ENCODE measurements at places on chromosomes 13 and 19.

- DNase-seq = no peak
These were observed 16.6 kb upstream of the USP12 start for GRCh38 chr13:27188239-27188638.

- no peak for DNase-seq
These were observed 324.4 kb downstream of the LMO7 start for GRCh38 chr13:75960538-75960994.

- no peak for DNase-seq
These were observed 20.0 kb downstream of the YIPF2 start for GRCh38 chr19:10908380-10908960.

DNA sequence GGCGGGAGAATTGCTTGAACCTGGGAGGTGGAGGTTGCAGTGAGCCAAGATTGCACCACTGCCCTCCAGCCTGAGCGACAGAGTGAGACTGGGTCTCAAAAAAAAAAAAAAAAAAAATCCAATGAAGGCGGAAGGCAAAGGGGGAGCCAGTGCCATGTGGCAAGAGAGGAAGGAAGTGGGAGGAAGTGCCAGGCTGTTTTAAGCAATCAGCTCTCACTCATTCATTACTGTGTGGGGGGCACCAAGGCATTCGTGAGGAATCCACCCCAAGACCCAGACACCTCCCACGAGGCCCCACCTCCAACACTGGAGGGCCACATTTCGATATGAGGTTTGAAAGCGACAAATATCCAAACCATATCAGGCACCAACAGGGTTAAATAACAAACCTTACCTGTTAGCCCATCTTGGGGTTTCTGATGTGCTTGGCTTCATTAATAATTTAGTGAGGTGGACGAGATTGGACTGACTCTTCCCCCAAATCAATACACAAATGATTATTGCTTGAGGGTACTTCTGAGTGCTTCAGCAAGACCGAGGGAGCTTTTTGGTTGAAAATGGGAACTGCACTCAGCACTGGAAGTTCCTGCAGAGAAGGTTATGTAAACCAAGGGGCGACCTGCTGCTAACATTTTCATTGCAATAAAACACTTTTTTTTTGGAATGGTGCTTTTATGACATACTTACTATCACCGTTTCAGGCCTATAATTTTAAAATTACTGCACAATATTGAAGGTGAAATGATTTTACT, 7.5 kb upstream of the LRP3 start:
- no peak for DNase-seq

GRCh38 chr13:70662231-70662940, 554.1 kb upstream of the KLHL1 start:
- no peak for DNase-seq

- no peak for DNase-seq
These were observed 418.4 kb downstream of the EFNB2 start for GRCh38 chr13:106117035-106117434.

GRCh38 chr13:89465366-89465765, 1794.2 kb downstream of the SLITRK5 start:
- DNase-seq = no peak

- DNase-seq = peak; percentile 43
These were observed 9.2 kb downstream of the KANK3 start for GRCh38 chr19:8333767-8334457.

GRCh38 chr13:42279080-42279479, 7.1 kb downstream of the AKAP11 start:
- DNase-seq = no peak

DNA sequence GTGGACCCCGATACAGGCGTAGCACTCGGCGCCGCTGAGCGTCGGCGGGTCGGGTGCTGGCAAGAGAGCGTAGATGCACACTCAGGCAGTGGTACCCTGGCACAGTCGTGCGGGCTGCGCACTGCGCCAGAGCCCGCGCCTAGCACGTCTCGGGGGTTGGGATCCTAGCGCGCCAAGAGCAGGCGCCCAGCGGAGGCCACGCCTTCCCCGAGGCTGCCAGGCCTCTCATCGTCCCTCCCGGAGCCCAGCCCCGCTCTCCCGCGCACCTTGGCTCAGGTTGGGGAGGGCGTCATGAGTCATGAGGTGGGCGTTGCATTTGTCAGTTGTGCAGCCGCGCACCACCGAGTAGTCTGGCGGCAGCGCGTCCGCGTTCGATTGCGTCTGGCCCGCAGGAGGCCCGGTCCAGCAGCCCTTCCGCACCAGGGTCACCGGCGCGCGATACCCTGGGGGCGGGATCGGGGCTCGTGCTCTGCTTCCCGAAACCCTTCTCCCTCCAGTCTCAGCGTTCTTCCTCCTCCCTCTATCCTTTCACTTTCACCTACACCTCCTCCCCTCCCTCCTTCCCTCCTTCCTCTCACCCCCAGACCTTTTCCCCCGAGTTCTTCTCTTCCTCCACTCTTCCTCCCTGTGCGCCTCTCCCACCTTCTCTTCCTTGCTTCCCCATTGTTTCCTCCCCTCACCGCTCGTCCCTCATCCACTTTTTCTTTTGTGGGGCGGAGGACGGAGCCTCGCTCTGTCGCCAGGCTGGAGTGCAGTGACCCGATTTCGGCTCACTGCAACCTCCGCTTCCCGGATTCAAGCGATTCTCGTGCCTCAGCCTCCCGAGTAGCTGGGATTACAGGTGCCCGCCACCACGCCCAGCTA, 3.5 kb downstream of the LYPD5 start:
- peak; percentile 66 for DNase-seq

- DNase-seq = no peak
These were observed 37.2 kb downstream of the METTL21C start for GRCh38 chr13:102657630-102658029.

DNA sequence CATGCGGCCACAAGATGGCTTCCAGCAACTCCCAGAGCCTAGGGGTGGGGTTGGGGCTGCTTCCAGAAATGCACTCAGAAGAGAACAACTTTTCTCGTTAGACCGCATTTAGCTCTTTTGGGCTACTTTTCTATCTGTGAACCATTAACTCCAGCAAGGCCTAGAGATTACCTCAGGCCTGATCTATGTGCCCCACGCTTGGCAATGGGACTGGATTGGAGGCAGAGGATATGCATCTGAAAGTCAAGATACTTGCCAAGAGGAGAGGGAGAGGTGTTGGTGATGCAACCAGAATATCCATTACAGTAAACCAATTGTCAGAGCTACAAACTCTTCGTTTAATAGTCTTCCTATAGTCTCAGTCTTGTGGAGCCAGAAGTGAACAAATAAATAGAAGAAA, 177.7 kb downstream of the TDRD3 start:
- no peak for DNase-seq

DNA sequence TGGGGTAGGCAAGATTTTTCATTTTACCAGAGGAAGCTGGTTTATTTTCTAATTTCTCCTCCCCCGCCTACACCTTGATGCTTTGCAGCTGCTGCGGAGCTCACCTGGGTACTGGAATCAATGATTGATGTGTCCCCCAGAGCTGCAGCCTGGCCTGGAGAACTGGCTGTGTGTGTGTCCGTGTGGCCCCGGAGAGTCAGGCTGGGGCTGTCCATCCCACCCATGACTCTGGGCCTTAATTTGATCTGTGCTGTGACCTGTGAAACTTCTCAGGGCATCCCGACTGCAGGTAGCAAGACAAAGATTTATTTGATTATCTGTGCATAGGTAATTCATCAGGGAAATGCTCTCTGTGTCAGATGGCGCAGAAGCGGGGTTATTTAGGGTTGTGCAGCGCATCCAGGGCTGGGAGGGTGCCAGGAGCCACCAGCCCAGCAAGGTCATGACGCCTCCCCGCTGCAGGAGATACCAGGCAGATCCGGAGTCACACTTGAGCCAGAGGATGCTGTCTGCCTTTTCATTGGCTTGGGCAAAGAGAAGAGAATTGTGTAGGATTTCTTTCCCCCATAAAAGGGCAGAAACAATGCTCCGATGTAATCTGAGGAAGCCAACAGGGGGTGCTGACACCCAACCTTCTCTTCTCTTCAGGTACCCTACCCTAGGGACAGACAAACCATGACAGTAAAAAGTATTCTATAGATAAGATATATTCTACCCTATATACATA, 346.6 kb downstream of the TSHZ3 start:
- no peak for DNase-seq

GRCh38 chr19:10712045-10712444, 5.8 kb upstream of the DNM2 start:
- peak; percentile 73 for DNase-seq

GRCh38 chr13:25574437-25575411, 202.9 kb downstream of the ATP8A2 start:
- DNase-seq = no peak

GRCh38 chr13:45049478-45049877, 60.1 kb downstream of the GPALPP1 start:
- no peak for DNase-seq

- DNase-seq = no peak
These were observed 533 bp downstream of the LRCH1 start for GRCh38 chr13:46553521-46553885.

All from mucosa of descending colon (tissue), 3 donors.